GM19239 (cell line): ENCODE measurements at places on chromosomes 13 and 19.

DNA sequence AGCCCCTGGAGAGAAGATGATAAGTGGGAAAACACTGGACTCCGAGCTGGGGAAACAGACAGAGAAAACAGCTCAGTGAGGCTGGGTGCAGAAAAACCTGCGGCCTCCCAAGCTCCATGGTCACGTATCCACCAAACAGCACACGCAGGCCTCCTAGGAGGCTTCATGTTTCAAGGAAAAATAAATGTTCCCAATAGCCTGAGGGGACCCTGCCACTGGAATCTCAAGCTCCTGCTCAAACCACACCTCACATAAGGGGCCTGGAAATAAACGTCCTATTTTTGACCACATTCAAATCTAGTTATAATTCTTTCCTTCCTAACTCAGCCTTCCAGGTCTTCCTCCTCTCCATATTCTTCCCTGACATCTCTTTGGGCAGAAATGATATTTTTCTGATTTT lies 225.7 kb downstream of the ABCC4 start:
- DNase-seq = no peak

DNA sequence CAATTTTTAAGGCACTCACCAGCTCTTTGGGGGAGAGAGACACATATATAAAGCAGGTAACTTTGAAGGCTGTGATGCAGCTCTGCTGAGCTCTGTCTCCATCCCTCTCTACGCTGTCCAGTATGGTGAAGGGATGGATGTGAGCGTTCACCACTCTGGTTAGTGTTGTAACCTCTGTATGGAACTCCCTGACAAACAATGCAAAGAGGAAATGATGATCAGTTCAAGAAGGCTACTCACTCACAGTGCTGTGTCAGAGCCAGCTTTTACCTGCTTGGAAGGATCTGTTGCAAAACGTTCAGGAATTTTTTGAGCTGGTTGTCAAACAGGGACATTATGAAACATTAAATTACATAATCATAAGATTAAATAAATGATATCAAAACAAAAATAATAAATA lies 90.8 kb upstream of the SLC10A2 start:
- DNase-seq = no peak

DNA sequence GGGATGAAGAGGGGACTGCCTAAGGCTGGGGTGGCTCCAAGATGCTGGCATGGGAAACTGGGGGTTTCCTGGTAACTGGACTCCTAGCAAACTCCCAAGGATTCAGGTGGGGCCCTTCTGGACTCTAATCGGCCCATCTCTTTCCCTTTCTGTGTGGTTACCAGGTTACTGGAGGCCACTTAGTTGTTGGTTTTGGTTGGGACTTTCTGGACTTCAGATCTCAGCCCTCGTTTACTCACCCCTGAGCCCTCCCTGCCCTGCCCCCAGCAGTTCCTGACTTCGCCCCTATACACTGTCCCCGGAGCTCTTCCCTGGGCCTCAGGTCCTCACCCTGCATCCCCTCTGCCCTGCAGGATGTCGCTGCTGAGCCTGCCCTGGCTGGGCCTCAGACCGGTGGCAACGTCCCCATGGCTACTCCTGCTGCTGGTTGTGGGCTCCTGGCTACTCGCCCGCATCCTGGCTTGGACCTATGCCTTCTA lies 328 bp downstream of the CYP4F12 start:
- DNase-seq = no peak

- DNase-seq = no peak
These were observed 77.2 kb downstream of the TBC1D4 start for GRCh38 chr13:75404726-75405125.

- no peak for DNase-seq
These were observed 58.6 kb upstream of the WASF3 start for GRCh38 chr13:26498656-26499601.

- no peak for DNase-seq
These were observed 12.8 kb downstream of the COL4A1 start for GRCh38 chr13:110294146-110294545.

- DNase-seq = no peak
These were observed 577.6 kb downstream of the EFNB2 start for GRCh38 chr13:105957769-105958438.

- DNase-seq = no peak
These were observed at the start of gene APLP1 for GRCh38 chr19:35868172-35868822. TSS of gene APLP1 (plus strand) at chr19:35868574. CDS start at chr19:35868637, 63 bp downstream.

DNA sequence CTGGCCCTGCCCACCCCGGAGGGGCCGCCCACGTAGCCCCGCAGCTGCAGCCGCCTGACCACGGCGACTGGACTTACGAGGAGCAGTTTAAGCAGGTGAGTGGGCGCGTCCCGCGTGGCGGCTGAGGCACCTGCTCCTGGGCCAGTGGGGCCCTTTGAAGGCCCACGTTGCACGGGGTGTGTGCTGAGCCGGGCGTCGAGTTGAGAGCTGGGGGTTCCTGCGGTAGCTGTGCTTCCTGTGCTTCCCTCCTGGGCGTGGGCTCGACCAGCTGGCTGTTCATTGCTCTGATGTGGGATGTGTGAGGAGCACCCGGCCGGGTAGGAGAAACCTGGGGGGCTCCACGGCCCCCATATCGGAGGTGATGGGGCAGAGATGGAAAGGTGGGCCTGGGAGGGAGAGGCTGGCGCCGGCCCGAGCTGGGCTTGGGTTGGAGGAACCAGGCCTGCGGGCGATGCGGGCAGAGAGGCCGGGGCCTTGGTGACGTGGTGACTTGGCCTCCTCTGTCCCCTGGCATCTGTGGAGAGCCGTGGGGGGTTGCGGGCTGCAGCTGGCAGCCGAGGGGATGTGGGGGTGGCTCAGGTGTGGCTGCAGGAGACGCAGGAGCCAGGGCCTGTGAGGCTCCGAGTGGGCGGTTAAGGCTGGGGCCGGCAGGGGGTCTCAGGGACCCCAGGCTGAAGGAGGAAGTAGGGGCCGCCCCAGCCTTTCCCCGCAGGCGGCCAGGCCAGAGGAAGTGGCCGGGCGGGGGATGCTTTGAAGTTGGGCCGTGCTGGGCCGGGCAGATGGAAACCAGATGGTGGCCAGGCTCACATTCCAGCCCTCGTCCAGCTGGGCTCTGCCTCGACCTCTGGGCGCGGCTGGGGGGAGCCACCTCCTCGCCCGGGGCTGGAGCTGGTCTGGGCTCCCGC lies 7.1 kb downstream of the ARID3A start:
- no peak for DNase-seq

GRCh38 chr19:39212375-39212742 lies 8.3 kb upstream of the SYCN start:
- no peak for DNase-seq

DNA sequence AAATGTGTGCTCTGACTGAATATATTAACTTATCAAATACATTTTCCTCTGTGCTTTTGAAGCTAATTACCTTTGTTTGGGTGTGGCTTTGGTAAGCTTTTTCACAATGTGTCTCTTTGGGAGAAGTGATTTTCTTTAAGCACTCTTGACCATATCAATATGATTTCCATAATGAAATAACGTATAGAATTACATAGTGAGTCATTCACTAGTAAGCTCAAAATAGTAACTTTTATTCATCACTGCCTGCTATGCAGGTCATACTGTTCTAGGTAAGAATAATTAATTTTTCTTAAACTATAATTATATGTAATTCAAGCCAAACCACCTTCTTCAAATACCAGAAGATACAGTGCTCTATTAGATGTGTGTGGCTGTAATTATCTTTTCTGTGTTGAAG lies 480.7 kb downstream of the MYO16 start:
- DNase-seq = no peak

GRCh38 chr13:47133011-47133445 lies 236.2 kb upstream of the HTR2A start:
- DNase-seq = no peak

GRCh38 chr19:56086671-56087430 lies 34.2 kb downstream of the ZNF787 start:
- DNase-seq = no peak

- no peak for DNase-seq
These were observed 3.2 kb downstream of the PRTN3 start for GRCh38 chr19:843836-844545.
